Ammon's horn (tissue), 1 donor: ENCODE measurements at places on chromosomes 11 and 22.
A peak's percentile ranks its signal among the peaks of the same experiment; 100 is the strongest.

GRCh38 chr11:62922653-62923431, 1.7 kb upstream of the CHRM1 start:
- DNase-seq, result peak; percentile 74

DNA sequence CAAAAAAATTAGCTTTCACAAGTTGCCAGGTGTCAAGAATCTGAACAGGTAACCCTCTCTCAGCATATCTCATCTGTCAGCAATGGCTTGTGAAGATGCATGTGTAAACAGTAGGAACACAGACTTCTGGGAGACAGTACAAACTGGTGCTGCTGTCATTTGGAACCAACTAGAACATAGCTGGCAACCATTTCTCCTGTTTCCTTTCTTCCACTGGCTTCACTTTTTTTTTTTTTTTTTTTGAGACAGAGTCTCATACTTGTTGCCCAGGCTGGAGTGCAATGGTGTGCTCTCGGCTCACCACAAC, 2.1 kb upstream of the PIK3C2A start:
- no peak for DNase-seq

GRCh38 chr11:33893711-33894397, 2.0 kb upstream of the LMO2 start:
- DNase-seq, result peak; percentile 51

GRCh38 chr22:46122511-46122971, 27.8 kb upstream of the PPARA start:
- peak; percentile 74 for DNase-seq

DNA sequence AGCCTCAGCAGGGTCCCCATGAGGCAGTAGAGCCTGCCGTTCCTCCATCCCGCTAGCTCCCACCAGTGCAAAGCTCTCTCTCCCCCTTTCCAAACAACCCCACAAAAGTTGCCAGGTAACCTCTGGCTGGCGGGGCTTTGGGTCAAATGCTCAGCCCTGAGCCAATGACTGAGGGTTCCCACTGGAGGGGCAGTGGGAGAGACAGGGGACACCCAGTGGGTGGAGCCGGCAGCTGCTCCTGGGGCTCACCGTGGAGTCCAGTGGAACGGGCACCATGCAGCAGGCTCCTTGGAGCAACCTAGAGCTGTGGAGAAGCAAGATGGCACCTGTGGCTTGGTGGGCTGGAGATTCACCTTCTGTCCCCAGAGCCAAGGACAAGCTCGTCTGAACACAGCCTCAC, 25.0 kb upstream of the PPARA start:
- no peak for DNase-seq

- DNase-seq, result no peak
Observed at GRCh38 chr22:35367331-35367886, 13.5 kb upstream of the HMOX1 start.

DNA sequence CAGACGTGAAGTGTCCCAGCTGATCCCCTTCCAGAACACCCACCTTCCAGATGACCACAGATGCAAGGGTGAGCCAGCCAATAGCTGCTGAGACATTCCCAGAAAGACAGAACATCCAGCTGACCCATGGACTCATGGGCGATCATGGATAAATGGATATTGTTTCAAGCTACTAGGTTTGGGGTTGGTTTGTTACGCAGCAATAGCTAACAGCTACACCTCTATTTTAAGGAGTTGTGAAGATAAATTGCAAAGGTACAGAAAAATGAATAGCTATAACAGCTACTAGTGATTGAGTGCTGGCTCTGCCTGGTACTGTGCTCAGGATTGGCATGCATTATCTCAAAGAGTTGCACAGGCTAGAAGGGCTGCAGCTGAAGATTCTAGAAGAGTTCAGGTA, 122.5 kb downstream of the MIAT start:
- no peak for DNase-seq

- DNase-seq, result peak; percentile 85
Observed at GRCh38 chr22:39388261-39389011, 11.1 kb upstream of the TAB1 start.

DNA sequence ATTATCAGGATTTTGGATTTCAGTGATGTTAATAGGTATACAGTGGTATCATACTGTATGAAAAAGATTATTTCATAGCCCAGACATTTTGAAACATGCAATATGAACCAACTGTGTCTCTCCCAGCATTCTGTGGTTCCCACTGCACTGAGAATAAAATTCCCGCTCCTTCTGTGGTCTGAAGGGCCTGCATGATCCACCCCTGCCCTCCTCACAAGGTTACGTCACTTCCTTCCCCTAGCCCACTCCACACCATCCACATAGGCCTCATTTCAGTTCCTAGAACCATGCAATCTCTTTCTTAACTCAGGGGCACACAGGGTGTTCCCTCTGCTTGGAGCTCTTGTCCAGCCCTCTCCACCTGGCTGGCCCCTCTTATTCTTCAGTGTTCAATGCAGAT, 103.1 kb downstream of the TSPAN18 start:
- DNase-seq, result no peak

GRCh38 chr22:37850801-37851200, 1.6 kb downstream of the EIF3L start:
- no peak for DNase-seq

- DNase-seq, result no peak
Observed at GRCh38 chr11:87254562-87254961, 216.8 kb downstream of the TMEM135 start.

DNA sequence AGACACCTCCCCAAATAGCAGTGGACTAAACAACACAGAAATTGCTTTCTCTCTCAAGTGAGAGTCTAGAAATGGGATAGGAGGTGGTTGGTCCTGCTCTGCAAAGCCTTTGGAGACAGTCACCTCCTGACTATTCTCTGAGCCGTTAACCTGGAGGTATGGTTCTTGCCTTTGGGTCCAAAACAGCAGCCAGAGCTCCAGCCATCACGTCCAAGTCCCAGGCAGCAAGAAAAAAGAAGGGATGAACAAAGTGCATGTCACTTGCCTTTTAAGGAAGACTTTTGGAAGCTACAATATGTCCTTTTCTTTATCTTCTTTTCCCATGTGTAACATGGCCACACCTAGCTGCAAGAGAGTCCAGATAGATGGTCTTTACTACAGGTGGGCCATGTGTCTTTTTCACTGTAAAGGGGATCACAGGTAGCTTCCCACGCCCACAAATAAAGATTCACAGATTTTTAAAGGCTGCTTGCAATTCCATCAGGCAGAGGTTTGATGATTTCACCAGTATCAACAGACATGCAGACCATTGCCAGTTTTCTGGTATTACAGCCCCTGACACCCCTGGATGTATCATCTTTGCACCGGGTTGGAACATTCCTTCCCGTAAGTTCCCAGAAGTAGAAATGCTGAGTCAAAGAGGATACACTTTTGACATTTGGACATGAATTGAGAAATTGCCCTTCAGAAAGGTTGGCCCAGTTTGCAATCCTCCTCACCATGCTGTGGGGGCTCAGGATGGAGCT, 66.0 kb downstream of the MYEOV start:
- no peak for DNase-seq

- DNase-seq, result no peak
Observed at GRCh38 chr11:77800449-77800848, 20.1 kb downstream of the RSF1 start.

GRCh38 chr11:104011044-104011443, 25.4 kb upstream of the DDI1 start:
- no peak for DNase-seq
